ENCODE measurements at places on chromosomes 5 and 9.

GRCh38 chr5:159051421-159052282 lies 48.1 kb downstream of the EBF1 start:
- DNase-seq = no peak

GRCh38 chr5:68818057-68818695 lies 275.6 kb upstream of the SLC30A5 start:
- peak; percentile 72 for DNase-seq

- DNase-seq = no peak
Observed at GRCh38 chr9:129377931-129378661, 200.0 kb upstream of the IER5L start.

DNA sequence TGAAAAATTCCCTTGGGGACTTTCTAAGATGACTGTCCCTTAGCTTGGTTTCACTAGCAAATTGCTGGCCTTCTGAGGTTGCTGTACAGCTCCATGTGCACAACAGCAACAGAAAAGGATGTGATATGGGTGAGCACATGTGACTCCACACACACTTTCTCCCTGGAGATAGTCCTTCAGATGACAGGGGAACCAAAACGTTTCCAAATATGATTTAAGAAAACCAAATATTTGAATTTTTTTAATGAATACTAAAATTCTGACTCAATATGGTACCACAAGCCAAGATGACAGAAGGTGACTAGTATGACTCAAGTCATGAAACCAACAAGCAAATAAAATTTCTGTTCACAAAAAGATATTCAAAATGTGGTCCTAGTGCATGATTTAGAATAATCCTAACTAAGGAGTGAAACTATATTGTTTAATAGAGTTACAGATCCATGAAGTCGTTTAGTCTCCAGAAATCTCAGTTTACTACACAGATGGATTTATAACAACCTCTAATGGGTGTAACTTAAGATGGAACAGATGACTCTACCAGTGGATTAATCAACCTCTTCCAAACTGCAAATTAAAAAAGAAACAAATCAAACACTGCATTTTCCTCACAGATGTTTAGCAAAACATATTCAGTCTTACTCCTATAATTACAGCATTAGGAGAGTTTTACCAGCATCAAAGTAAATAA lies 144.8 kb upstream of the PIK3R1 start:
- peak; percentile 40 for DNase-seq

DNA sequence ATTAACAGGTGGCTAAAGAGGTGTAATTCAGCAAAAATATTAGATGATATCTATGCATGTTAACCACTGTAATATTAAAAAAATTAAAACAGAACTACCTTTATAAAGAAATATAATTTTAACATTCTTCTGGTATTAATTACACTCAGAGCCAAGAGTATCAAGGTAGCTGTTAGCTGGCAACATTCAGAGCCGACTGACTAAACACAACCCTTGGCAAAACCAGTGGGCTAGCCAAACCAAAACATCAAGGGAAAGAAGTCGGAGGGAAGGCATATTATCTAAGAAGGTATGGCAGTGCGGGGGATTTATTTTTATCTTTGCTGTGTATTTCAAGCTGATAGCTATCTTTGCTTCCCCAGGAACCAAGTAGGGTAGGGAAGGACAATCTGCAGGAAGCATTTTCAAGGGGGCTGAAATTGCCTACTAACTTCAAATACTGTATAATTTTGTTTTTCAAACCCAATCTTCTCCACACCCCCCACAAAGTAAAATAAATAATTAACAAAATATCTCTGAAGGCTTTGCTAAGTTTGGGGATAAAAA lies 24.0 kb downstream of the ELL2 start:
- DNase-seq = no peak

DNA sequence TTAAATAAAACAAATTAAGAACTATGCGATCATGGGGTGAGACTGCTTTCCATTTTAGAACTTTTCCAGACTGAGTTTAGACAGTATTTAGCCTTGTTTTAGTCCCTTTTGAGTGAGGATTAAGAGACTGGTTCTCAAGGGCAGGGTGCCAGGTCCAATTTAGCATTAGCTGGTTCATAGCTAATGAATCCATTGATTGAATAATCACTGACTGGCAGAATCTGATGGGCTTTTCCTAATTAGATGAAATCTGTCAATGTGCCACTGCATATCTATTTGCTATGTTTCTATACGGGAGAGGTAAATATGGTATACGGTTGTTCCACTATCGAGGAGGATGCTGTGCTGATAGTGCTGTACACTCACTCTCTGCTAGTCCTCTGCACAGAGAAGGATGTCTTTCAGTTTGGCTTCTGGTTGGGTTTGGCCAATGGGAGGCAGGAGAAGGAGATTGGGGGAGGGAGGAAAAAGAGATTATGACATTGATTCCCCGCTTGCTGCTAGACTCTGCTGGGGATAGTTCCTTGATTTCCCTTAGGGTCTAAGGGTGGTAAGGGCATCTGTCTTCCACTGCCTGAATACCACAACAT lies 496.6 kb downstream of the CTNND2 start:
- DNase-seq = peak; percentile 43

DNA sequence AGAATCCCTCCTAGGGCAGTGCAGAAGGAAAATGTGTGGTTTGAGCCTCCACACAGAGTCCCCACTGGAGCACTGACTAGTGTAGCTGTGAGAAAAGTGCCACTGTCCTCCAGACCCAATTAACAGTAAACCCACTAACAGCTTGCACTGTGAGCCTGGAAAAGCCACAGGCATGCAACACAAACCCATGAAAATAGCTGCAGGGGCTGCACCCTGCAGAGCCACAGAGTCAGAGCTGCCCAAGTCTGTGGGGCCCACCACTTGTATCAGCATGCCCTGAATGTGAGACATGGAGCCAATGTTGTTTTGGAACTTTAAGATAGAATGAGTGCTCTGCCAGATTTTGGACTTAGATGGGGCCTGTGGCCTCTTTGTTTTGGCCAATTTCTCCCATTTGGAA lies 119.8 kb upstream of the CDH9 start:
- DNase-seq = no peak

DNA sequence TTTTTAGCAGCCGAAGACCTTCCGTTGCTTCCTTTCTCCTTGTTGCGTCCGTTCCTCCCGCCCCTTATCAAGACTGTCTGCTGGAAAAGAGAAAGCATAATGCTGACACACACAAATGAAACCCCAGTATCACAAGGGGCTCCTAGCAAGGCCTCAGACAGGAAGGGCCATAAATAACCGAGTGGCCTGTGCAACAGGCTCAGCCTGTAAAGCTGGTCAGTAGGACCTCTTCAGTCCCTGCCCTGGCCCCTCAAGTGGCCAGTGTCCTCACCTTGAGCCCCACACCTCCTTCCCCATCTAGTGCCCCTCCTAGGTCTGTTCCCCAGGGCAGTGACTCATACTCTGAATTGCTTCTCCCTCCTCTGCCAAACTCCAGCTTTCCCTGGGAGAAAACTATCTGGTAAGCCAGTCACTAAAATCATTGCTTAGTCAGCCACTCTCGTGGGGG lies 174.6 kb upstream of the IL12B start:
- no peak for DNase-seq

DNA sequence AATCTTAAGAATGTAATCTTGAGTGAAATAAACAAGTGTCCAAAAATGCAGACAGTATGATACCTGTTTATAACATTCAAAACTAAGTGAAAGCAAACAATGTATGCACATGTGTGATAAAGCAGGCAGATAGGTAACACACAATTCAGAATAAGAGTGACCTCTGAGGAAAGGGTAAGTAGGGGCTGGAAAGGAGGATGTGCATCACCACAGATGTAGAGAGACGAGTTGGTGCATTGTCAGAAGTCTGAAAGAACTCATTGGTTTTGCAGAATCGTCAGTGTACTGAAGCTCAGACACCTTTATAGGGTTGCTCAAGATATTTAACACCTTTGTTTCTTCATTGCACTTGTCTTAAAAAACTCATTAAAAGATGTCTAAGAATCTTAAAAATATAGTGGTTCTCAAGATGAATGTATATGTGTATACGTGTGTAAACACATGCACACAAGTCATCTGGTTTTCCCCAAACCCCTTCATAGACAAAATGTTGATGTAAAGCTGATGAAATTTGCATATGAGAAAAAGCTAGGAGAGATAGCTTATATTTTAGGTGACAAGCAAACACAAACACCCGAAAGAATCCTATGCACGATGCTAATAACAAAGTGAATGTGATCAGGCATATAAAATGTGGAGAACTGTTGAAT lies 197.6 kb upstream of the MEF2C start:
- DNase-seq = no peak

GRCh38 chr5:10301266-10301665 lies 6.4 kb downstream of the CMBL start:
- peak; percentile 43 for DNase-seq

All from NCI-H446 (cell line).